Stimulated activated CD8-positive, alpha-beta memory T cell treated with anti-CD3 and anti-CD28 coated beads, Interleukin-2, amount 100 ng/mL, for 1 hour (primary cell): ENCODE measurements at places on chromosomes 12 and 14.

- DNase-seq: no peak
These were observed 20.2 kb upstream of the GALNT9 start for GRCh38 chr12:132349501-132350131.

GRCh38 chr12:3275171-3276041, 198.2 kb downstream of the TSPAN9 start:
- DNase-seq: peak; percentile 45

GRCh38 chr12:50558970-50559369, 54.2 kb downstream of the DIP2B start:
- no peak for DNase-seq

- DNase-seq: no peak
These were observed 19.9 kb downstream of the EIF2B2 start for GRCh38 chr14:75022655-75023054.

GRCh38 chr12:111791507-111791906, 24.8 kb downstream of the ALDH2 start:
- DNase-seq: no peak

- no peak for DNase-seq
These were observed 1635.4 kb upstream of the FLRT2 start for GRCh38 chr14:83894568-83894967.

GRCh38 chr12:94427501-94428381, 31.9 kb downstream of the CEP83 start:
- no peak for DNase-seq

GRCh38 chr12:124919521-124920352, 5.3 kb upstream of the UBC start:
- no peak for DNase-seq

DNA sequence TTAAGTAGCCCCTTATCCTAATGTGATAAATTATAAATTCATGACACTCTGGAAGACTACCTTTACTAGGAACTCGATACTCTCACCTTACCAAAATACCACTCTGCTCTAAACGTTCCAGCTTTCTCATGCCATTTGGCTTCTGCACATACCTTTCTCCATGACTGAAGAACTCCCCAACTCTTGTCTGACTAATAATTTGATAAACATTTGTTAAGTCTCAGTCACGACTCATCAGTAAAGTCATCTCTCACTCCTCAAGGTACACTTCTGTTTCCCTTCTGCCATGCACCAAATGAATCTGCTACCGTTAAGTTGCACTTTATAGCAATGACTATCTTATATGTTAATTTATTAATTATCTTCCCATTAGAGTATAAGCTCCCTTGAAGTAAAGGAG, 498.3 kb upstream of the NOVA1 start:
- DNase-seq: no peak

- DNase-seq: no peak
These were observed 37.6 kb downstream of the DCP1B start for GRCh38 chr12:1966561-1967226.

DNA sequence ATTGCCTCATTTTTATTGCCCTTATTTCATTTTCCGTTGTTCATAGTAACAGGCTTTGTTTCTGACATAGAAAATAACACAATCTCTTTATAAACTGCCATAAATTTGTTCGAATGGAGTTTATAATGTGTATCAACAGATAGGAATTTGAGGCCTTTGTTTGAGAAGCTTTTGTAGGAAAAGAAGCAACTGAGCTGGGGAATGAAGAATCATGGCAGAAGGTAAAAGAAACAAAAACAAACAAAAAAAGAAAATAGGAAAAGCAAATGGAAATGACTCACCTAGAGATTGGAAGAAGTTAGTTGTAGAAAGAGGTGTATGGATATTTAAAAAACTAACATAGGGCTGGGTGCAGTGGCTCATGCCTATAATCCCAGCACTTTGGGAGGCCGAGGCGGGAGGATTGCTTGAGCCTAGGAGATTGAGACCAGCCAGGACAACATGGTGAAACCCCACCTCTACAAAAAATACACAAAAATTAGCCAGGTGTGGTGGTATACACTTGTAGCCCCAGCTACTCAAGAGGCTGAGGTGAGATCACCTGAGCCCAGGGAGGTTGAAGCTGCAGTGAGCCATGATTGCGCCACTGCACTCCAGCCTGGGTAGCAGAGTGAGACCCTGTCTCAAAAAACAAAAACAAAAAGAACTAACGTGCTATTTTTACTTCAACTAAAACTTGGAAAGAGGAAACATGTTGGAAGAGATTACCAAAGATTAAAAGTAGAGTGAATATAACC, 523 bp upstream of the REP15 start:
- DNase-seq: no peak

DNA sequence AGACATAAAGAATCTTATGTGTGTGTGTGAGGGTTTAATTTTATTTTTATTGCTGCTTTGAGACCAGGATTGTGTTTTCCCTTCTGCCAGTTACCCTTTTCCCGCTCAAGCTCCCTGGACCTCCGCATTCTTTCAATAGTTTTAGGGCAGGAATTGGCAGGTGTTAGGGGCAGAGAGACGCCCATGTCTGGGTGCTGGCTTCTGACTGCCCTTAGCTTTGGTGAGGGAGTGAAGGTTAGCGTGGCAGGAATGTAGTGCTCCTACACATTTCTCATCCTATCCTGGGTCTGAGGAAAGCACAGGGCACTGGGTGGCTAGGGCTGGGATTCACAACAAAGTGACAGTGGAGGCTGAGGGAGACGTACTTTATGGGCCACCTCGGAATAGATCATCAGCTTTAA, 428.1 kb downstream of the ZFP36L1 start:
- DNase-seq: no peak

DNA sequence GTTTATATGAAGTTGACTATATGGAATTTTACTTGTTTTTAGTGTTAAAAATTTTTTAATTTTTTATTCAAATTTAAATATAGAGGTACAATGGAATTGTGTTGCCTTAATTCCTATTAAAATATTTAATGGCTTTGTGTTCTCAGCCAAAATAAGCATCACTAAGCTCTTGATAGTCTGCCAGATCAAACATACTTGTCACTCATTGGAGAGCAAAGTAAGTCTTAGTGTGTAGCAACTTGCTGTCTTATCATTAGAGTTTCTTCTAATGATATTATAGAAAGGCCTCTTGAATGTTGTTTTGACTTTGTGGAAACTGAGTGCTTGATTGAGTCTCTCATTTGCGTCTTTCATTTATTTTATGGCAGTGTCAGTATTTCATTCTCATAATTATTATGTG, 10.7 kb downstream of the SFSWAP start:
- DNase-seq: no peak

DNA sequence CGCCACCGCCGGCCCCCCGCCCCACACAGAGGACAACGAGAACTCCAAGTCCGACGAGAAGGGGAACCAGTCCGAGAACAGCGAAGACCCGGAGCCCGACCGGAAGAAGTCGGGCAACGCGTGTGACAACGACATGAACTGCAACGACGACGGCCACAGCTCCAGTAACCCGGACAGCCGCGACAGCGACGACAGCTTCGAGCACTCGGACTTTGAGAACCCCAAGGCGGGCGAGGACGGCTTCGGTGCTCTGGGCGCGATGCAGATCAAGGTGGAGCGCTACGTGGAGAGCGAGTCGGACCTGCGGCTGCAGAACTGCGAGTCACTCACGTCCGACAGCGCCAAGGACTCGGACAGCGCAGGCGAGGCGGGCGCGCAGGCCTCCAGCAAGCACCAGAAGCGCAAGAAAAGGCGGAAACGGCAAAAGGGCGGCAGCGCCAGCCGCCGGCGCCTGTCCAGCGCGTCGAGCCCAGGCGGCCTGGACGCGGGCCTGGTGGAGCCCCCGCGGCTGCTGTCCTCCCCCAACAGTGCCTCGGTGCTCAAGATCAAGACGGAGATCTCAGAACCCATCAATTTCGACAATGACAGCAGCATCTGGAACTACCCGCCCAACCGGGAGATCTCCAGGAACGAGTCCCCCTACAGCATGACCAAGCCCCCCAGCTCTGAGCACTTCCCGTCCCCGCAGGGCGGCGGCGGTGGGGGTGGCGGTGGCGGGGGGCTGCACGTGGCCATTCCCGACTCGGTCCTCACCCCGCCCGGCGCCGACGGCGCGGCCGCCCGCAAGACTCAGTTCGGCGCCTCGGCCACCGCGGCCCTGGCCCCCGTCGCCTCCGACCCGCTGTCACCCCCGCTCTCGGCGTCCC, 150.9 kb downstream of the EGLN3 start:
- DNase-seq: no peak

- DNase-seq: no peak
These were observed 15.8 kb downstream of the CD9 start for GRCh38 chr12:6215932-6216494.

DNA sequence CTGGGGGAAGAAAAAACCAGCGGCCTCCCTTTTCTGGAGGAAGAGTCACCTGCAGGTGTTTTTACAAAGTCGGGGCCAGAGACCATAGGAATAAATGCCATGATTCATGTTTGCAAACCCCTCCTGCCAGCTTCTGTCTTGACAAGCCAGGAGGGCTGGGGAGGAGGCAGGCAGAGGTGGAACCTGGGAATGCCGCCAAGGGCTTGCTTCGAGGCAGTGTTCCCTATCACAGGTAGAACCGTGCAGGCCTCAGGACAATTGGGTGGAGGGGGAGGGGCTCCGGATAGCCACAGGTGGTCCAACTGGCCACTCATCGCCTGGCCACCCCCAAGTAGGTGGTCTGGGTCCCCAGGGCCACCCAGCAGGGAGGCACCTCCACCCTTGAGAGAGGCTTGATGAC, 14.2 kb upstream of the DLK1 start:
- DNase-seq: no peak

DNA sequence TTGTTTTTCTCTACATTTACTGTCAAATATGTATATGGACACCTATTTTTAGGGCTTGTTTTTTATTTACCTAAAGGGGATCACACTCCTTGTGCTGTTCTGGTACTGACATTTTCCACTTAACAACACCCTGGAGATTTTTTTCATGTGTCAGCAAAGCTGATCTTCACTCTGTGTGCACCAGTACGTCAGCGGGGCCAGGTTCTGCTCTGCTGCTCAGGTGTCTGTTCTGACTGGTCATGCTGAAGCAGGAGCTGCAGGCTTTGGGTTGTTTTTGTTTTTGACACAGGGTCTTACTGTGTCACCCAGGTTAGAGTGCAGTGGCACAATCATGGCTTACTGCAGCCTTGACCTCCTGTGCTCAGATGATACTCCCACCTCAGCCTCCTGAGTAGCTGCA, 81.9 kb upstream of the CCND2 start:
- no peak for DNase-seq

- no peak for DNase-seq
These were observed 127.4 kb upstream of the MAP1LC3B2 start for GRCh38 chr12:116431677-116432300.

- no peak for DNase-seq
These were observed 27.9 kb upstream of the EID3 start for GRCh38 chr12:104275689-104276088.

DNA sequence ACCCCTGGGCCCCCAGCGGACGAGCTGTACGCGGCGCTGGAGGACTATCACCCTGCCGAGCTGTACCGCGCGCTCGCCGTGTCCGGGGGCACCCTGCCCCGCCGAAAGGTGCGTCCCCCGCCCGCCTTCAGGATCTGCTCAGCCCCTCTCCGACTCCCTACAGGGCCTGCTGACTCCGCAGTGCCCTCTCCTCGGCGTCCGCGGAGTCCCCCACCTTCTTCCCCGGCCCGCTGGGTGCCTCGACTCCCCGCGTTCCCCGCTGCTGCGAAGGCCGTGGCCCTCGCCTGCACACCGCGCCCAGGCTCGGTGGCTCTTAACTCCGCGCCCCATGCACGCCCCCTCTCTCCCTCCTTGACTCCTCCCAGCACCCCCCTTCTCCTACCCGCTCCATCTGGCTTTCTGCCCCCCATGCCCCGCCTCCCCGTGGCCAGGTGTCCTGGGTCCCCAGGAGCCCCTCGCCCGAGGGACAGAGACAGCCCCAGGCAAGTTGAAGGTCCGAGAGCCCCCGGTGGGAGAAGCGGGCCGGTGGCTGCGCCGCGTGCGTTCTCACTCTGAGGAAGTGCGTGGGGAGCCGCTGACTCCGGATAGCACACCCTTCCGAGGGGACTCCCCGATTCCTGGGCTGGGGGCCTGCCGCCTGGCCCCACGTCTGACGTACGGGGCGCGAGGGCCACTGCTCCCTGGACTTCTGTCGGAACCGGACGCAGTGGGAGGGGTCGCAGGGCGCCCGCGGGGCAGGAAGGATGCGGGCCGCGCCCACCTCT, 594 bp downstream of the TAMALIN start:
- no peak for DNase-seq

GRCh38 chr14:79585845-79586244, 625.5 kb downstream of the DIO2 start:
- no peak for DNase-seq

DNA sequence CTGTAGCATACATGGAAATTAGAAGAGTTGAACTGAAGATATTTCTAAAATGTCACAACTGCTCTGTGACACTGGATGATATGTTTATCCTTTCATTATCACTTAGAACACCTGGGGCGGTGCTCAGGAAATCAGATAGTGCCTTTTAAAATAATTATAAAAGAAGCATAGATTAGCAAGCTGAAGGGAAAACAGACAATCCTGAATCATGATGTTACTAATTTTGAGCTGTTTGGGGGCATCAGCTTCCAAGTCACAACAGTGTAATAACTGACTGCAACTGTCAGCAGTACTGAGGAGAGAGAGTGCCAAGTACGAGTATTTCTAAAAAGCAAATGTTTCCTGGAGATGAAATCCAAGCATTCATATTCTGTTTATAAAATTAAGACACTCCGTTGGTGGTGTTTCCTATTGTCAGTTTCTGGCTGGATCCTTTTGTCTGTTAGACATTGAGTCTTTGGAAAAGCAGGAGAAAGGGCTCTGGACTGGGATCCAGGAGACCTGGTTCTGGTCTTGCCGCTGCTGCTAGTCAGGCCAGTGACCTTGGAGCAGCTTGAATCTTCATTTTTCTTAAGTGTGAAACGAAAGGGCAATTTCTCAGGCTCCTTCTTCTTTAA, 380.1 kb downstream of the EGLN3 start:
- no peak for DNase-seq

DNA sequence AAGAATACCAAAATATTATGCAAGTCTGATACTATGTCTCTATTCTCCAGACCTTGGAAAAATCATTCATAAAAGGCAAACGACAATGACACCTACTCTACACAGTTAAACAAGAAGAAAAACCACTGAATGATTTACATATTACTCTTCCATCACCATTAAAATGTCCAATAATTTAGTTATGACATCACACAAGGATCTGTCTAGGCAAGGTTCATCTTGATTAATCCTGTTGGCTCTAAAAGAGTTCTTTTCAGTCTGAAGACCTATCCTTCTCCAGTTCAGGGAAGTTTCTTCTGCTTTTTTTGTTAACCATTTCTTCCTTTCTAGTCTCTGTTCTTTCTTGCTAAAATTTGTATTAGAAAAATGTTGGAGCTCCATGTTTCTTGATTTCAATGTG, 64.0 kb downstream of the OSBPL8 start:
- no peak for DNase-seq

- no peak for DNase-seq
These were observed 18.0 kb downstream of the RHOF start for GRCh38 chr12:121775501-121775900.
